ENCODE measurements at places on chromosomes 11 and 22.

DNA sequence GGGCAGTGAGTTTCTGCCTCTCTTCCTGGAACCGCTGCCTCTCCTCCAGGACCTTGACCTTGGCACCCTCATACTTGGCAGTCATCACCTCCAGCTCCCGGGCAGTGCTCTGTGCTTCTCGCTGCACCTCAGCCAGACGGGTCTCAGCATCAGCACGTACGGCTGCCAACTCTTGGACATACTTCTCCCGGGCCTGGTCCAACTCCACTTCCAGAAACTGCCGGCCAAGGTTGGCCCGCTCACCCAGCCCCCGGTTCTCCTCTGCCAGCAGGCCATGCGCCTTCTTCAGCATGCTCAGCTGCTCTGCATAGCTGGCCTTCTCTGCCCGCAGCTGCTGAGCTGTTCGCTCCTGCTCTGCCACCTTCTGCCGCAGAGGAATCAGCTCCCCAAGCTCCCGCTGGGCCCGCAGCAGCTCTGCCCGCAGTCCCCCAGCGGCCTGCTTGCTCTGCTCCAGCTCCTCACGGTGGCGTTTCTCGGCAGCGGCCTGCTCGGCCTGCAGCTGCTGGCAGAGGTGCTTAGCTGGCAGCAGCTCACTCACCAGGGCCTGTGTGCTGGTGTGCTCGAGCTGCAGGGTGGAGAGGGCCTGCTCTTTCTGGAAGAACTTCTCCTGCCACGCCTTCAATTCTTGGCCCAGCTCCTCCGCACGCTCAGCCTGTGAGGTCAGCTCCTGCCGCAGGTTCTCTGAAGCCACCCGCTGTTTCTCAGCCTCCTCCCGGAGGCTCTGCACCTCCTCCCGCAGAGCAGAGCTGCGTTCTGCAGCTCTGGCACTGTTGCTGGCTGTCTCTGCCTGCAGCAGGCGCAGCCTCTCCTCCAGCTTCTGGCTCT is 14.4 kb downstream of the IL18BP start:
- DNase-seq = peak; percentile 99

DNA sequence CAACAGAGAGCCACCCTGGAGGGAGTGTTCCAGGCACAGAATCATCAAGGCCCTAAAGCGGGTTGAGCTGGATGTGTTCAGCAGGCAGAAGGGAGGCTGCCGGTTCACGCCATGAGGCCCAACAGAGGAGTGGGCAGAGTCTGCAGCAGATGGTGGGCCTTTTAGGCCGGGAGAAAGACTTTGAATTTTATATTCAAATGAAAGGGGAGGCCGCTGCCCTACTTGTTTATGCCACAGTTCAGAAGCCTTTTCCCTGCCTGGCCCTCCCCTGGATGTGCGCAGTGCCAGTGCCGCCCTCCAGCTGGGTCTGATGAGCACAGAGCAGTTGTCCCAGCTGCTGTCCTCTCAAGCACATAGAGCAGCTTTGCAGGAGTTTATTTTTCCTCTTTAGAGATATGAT is 46.9 kb upstream of the TTC12 start:
- no peak for DNase-seq

- DNase-seq = peak; percentile 31
These were observed 673.3 kb downstream of the CNTN5 start for GRCh38 chr11:99693941-99694492.

DNA sequence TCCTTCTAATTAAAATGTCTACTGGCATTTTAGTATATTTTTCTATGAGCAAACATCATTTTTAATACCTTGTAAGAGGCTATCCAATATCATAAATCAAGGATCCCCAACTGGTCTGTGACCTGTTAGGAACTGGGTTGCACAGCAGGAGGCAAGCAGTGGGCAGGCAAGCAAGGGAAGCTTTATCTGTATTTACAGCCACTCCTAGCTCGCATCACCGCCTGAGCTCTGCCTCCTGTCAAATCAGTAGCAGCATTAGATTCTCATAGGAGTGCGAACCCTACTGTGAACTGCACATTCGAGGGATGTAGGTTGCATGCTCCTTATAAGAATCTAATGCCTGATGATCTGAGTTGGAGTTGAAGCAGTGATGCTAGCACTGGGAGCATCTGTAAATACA is 70.2 kb upstream of the CREB3L1 start:
- no peak for DNase-seq

GRCh38 chr11:69703768-69704507 is at the start of gene FGF19:
Gene FGF19, minus strand, starts transcription at chr11:69704022. Its CDS starts 146 bp downstream, at chr11:69703876.
- DNase-seq = peak; percentile 18

GRCh38 chr11:16669799-16670415 is 68.5 kb upstream of the C11orf58 start:
- peak; percentile 4 for DNase-seq

GRCh38 chr22:36341640-36342041 is 46.1 kb downstream of the MYH9 start:
- DNase-seq = no peak

GRCh38 chr11:118156531-118157185 is 4.0 kb upstream of the SCN4B start:
- no peak for DNase-seq

- no peak for DNase-seq
These were observed 290.0 kb downstream of the TBC1D22A start for GRCh38 chr22:47052236-47053012.

GRCh38 chr22:38240734-38241252 is 32.0 kb downstream of the TMEM184B start:
- peak; percentile 90 for DNase-seq

- DNase-seq = no peak
These were observed 46.8 kb downstream of the CEP164 start for GRCh38 chr11:117374316-117375055.

- DNase-seq = no peak
These were observed 749.2 kb downstream of the NTM start for GRCh38 chr11:132119573-132119972.
